Epithelial cell of proximal tubule (primary cell): ENCODE measurements at places on chromosomes 2 and 18.

DNA sequence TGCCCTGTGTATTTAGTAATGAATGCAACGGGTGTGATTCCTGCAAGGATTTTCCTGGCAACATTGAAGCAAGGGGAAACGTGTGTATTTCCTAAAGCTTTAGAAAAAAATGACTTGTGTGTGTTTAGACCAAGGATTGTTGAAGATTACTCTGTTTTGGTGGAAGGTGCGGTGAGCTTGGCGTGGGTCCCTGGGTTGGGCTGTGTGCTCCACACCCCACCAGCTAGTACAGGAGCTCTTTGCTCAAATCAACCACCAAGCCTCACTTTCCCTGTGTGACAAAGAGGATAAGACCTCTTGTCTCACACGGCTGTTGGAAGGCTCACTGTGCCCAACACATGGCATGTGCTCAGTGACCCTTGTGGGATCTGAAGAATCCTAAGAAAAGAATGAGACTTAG is 21.4 kb upstream of the GREB1 start:
- no peak for DNase-seq

DNA sequence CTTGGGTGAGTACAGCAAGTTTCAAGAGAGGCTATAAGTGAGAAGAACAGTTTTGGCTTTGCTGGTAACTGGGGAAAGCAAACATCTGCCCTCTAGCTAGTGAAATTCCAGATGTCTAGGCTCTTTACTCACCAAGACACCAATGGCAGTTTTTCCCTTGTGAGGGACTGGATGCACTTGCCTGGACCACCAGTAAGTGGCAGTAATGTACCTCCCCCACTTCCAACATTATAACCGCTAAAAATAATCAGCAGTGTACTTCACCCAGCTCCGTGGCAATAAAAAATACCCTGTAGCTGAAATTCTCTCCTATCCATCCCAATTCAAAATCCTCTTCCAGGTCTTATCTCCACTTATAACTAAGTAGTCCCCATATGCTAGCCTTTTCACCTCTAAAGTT is 383.9 kb downstream of the ARHGAP15 start:
- DNase-seq = no peak

GRCh38 chr18:79987566-79987965 is 797 bp downstream of the TXNL4A start:
- no peak for DNase-seq

GRCh38 chr18:8450013-8450412 is 159.2 kb upstream of the RAB12 start:
- no peak for DNase-seq
